Stimulated activated naive B cell treated with anti-CD40 and anti-IgM and Interleukin-4, amounts not matched to agents 10 μg/mL and 1 μg/mL and 100 μg/mL, for 72 hours (primary cell): ENCODE measurements at places on chromosomes 16 and 17.

DNA sequence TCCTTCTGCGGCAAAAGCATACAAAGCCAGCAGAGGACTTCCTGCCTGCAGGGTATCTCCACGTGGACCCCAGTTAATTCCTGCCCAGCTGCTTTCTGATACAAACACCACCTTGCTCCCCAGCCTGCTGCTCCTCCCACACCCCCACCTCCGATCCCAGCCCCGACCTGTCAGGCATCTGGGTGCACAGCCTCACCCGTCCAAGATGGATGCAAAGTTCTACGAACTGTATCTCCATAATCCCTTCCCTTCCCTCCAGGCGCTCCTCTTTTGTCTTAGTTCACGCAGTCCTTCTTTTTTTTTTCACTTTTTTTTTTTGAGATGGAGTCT is 15.6 kb upstream of the FOXJ1 start:
- H3K27me3 ChIP-seq: peaks cover 21% of the 10 kb centered on the region
- H3K4me1 ChIP-seq: no peaks in the 10 kb centered on the region
- H3K27ac ChIP-seq: no peak overlapping the region
- H3K4me3 ChIP-seq: no peak overlapping the region

DNA sequence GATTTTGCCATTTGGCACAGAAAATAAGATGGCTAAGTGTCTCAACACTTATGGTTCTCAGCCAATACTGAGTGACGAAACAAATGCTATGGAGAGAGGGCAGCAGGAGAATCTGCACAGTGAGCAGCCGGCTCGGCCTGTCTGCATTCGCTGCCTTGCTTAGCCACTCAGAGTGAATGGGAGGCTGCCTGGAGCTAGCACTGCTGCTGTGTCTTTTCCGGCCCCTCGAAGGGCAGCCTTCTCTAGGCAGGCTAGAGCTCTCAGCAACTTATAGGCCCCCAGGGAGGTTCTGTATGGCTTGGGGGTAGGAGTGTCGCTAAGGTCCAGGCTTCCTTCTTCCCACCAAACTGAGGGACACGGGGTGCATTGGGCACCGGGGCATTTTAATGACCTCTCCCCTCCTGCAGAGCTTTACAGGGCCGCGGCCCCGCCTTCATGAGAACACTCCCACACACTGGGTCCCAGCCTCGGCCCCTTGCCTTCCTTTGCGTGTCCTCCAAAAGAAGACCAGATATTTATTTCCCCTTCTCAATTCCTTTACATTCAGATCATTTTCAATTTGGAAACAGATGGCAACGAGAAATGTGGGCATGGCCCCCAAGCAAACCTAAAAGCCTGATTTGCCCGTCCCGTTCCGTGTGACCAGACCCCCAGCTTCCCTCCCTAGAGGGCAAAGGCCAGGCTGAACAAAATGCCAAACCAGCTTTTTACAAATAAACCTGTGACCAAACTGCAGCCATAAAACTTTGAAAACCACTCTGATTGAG is 670.9 kb downstream of the TOX3 start:
- H3K27ac ChIP-seq: no peak overlapping the region
- no peaks in the 10 kb centered on the region for H3K4me1 ChIP-seq
- no peak overlapping the region for H3K4me3 ChIP-seq
- H3K27me3 ChIP-seq: no peaks in the 10 kb centered on the region
- no peaks in the 10 kb centered on the region for H3K36me3 ChIP-seq

- H3K4me3 ChIP-seq: no peak overlapping the region
- no peak for DNase-seq
These were observed 25.9 kb upstream of the FAAP100 start for GRCh38 chr17:81578038-81578441.

- no peaks in the 10 kb centered on the region for H3K27me3 ChIP-seq
- H3K4me1 ChIP-seq: peaks cover 19% of the 10 kb centered on the region
- DNase-seq: no peak
- peaks cover 24% of the 10 kb centered on the region for H3K36me3 ChIP-seq
- H3K4me3 ChIP-seq: no peak overlapping the region
These were observed 19.4 kb downstream of the NOL11 start for GRCh38 chr17:67737145-67737544.

GRCh38 chr17:13008461-13008860 is 9.4 kb downstream of the ELAC2 start:
- no peaks in the 10 kb centered on the region for H3K4me1 ChIP-seq
- peaks cover 46% of the 10 kb centered on the region for H3K36me3 ChIP-seq
- no peak overlapping the region for H3K4me3 ChIP-seq
- no peak overlapping the region for H3K27ac ChIP-seq
- no peaks in the 10 kb centered on the region for H3K27me3 ChIP-seq

- H3K36me3 ChIP-seq: no peaks in the 10 kb centered on the region
- no peaks in the 10 kb centered on the region for H3K27me3 ChIP-seq
- H3K4me1 ChIP-seq: no peaks in the 10 kb centered on the region
These were observed 26.1 kb upstream of the ABCA8 start for GRCh38 chr17:68981288-68981687.

GRCh38 chr16:73608911-73609310 is 561.0 kb upstream of the ZFHX3 start:
- H3K4me1 ChIP-seq: no peaks in the 10 kb centered on the region
- no peak overlapping the region for H3K4me3 ChIP-seq
- H3K27ac ChIP-seq: no peak overlapping the region
- DNase-seq: no peak

GRCh38 chr17:66720567-66720966 is 114.3 kb upstream of the CACNG5 start:
- peaks cover 3% of the 10 kb centered on the region for H3K27me3 ChIP-seq
- H3K4me3 ChIP-seq: no peak overlapping the region
- no peaks in the 10 kb centered on the region for H3K36me3 ChIP-seq
- no peak overlapping the region for H3K27ac ChIP-seq
- no peak for DNase-seq
- peaks cover 6% of the 10 kb centered on the region for H3K4me1 ChIP-seq

GRCh38 chr16:77499373-77500285 is 64.8 kb upstream of the ADAMTS18 start:
- no peaks in the 10 kb centered on the region for H3K36me3 ChIP-seq
- no peaks in the 10 kb centered on the region for H3K4me1 ChIP-seq
- H3K27me3 ChIP-seq: peaks cover 4% of the 10 kb centered on the region
- no peak overlapping the region for H3K27ac ChIP-seq
- DNase-seq: no peak

- peaks cover 11% of the 10 kb centered on the region for H3K36me3 ChIP-seq
- peaks cover 71% of the 10 kb centered on the region for H3K4me1 ChIP-seq
- no peak for DNase-seq
- no peak overlapping the region for H3K4me3 ChIP-seq
- no peaks in the 10 kb centered on the region for H3K27me3 ChIP-seq
These were observed 1.9 kb upstream of the NFATC3 start for GRCh38 chr16:68083239-68083781.

GRCh38 chr17:41784207-41784744 is 2.2 kb downstream of the JUP start:
- no peak for DNase-seq
- peaks cover 39% of the 10 kb centered on the region for H3K4me1 ChIP-seq

GRCh38 chr17:9902120-9902519 is 3.0 kb downstream of the RCVRN start:
- no peak overlapping the region for H3K27ac ChIP-seq
- DNase-seq: no peak
- H3K36me3 ChIP-seq: no peaks in the 10 kb centered on the region
- no peaks in the 10 kb centered on the region for H3K4me1 ChIP-seq
- H3K4me3 ChIP-seq: no peak overlapping the region

DNA sequence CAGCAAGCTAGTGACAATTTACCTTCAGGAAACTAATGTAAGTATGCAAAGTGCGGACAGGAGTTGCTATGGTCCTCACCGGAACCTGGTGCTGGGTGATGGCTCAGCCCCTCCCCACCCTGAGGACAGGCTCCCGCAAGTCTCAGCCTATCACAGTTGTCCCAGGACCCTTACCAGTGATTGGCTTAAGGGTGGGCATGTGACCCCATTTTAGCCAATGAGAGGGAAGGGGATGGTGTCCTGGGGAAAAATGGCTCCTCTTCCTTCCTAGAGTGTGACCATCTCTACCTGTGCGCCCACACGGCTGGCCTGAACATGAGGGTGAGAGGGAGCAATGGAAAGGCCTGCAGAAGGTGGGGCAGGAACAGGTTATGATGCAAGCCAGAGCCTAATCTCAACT is 80.4 kb downstream of the C16orf78 start:
- no peaks in the 10 kb centered on the region for H3K36me3 ChIP-seq
- H3K4me3 ChIP-seq: no peak overlapping the region
- no peaks in the 10 kb centered on the region for H3K4me1 ChIP-seq
- H3K27ac ChIP-seq: no peak overlapping the region
- peaks cover 29% of the 10 kb centered on the region for H3K27me3 ChIP-seq

GRCh38 chr17:43988301-43988700 is 16.1 kb upstream of the NAGS start:
- no peak overlapping the region for H3K4me3 ChIP-seq
- no peaks in the 10 kb centered on the region for H3K36me3 ChIP-seq
- H3K27ac ChIP-seq: no peak overlapping the region
- DNase-seq: no peak
- no peaks in the 10 kb centered on the region for H3K4me1 ChIP-seq
- peaks cover 45% of the 10 kb centered on the region for H3K27me3 ChIP-seq

DNA sequence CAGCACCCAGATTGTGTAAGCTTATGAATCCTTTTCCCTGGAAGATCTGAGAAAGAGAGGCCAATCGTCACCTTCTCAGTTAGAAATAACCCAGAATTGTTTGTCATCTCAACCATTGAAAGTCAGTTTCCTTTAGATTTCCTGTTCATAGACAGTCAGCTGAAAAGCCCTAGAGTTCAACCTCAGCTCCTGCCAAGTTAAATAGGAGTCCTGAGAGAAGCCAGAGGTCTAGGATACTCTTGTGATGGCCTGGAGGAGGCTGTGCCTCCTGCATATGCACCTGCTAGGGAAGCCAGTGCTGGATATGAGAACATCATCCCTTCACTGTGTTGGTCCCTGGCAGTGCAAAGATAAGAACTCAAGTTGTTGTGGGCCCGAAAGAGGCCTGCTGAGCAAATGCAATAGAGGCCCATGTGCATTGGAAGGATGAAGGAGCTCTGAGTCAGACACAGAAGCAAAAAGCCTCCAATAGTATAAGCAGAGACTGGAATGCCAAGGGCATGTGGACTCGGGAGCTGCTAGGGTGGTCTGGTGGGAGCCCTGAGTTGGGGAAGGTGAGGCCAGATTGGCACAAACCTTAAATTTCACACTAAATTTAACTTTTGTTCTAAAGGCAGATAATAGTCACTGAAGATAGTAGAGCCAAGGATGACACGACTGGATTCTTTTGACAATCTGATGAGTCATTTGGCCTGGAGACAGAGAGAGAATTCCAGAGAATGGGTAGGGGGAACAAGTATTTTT is 520.9 kb upstream of the CDH5 start:
- peaks cover 11% of the 10 kb centered on the region for H3K27me3 ChIP-seq
- no peak overlapping the region for H3K4me3 ChIP-seq
- no peak for DNase-seq

DNA sequence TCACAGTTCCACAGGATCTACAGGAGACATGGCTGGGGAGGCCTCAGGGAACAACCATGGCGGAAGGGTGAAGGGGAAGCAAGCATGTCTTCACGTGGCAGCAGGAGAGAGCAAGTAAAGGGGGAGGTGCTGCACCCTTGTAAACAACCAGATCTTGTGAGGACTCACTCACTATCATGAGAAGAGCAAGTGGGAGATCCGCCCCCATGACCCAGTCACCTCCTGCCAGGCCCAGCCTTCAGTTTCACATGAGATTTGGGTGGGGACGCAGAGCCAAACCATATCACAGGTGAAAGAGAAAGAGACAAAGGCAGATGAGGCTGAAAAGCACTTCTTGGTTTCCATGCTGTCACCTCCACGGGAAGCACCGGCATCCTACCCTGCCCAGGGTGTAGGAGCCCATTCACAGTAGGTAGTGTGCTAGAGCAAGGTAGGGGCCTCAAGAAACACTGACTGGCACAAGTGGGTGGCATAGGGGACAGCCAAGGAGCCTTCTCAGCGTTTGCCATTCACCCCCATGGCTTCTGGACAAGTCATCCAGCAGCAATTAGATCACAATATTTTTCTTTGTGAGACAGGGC is 6.6 kb downstream of the NARF start:
- no peak overlapping the region for H3K4me3 ChIP-seq
- no peaks in the 10 kb centered on the region for H3K27me3 ChIP-seq
- no peak overlapping the region for H3K27ac ChIP-seq
- no peak for DNase-seq
- peaks cover 61% of the 10 kb centered on the region for H3K36me3 ChIP-seq

- no peak for DNase-seq
- peaks cover 34% of the 10 kb centered on the region for H3K36me3 ChIP-seq
- H3K27ac ChIP-seq: no peak overlapping the region
- peaks cover 26% of the 10 kb centered on the region for H3K4me1 ChIP-seq
- no peak overlapping the region for H3K4me3 ChIP-seq
These were observed 29.8 kb downstream of the ARHGAP27 start for GRCh38 chr17:45402916-45403315.

DNA sequence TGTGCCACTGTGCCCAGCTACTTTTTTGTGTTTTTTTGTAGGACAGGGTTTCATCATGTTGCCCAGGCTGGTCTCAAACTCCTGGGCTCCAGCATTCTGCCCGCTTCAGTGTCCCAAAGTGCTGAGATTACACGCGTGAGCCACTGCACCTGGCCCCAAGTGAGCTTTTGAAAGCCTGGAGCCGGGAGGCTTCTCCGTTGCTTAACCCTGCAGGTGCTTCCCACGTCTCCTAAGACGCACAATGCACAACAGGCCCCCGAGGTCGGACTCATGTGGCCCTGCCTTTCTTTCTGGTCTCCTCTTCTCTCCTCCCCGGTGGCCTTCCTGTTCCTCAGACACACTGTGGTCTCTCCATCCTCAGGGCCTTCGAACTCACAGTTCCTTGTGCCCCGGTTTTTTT is 12.5 kb downstream of the RABEP2 start:
- H3K36me3 ChIP-seq: peaks cover 35% of the 10 kb centered on the region
- peak overlapping the region; percentile 61 for H3K27ac ChIP-seq
- H3K4me1 ChIP-seq: peaks cover 16% of the 10 kb centered on the region

GRCh38 chr17:57735707-57736106 is 9.4 kb downstream of the CCDC182 start:
- peaks cover 10% of the 10 kb centered on the region for H3K4me1 ChIP-seq
- no peaks in the 10 kb centered on the region for H3K27me3 ChIP-seq
- no peak overlapping the region for H3K4me3 ChIP-seq
- H3K36me3 ChIP-seq: no peaks in the 10 kb centered on the region
- H3K27ac ChIP-seq: no peak overlapping the region

- no peaks in the 10 kb centered on the region for H3K36me3 ChIP-seq
- no peak for DNase-seq
- H3K4me1 ChIP-seq: peaks cover 11% of the 10 kb centered on the region
- H3K27ac ChIP-seq: no peak overlapping the region
These were observed 100.8 kb downstream of the ADCY9 start for GRCh38 chr16:4015275-4016004.

- H3K36me3 ChIP-seq: no peaks in the 10 kb centered on the region
- H3K4me1 ChIP-seq: no peaks in the 10 kb centered on the region
- H3K27ac ChIP-seq: no peak overlapping the region
These were observed 31.3 kb downstream of the ASIC2 start for GRCh38 chr17:33261820-33262219.
